A549 treated with CpdA at 1 μM for 4 hours (cell line): ENCODE measurements at places on chromosomes 3 and 15. TPM values are rescaled to one million over a fixed set of nuclear protein-coding genes. Genes with fewer than 3 reads are reported as not detected.

The TAGLN3 gene
- total RNA-seq = not detected in 5 replicates

The LRRIQ4 gene
- not detected in 5 replicates for total RNA-seq

The ZNF717 gene
- 2.5 to 3.9 TPM (median 3.0 TPM) in 5 replicates for total RNA-seq

The PLSCR2 gene
- not detected in 5 replicates for total RNA-seq

The IGF2BP2 gene
- 8.7 to 11.8 TPM (median 9.7 TPM) in 5 replicates for total RNA-seq
